Kasumi-1 (cell line): ENCODE measurements at places on chromosomes 4 and X.

DNA sequence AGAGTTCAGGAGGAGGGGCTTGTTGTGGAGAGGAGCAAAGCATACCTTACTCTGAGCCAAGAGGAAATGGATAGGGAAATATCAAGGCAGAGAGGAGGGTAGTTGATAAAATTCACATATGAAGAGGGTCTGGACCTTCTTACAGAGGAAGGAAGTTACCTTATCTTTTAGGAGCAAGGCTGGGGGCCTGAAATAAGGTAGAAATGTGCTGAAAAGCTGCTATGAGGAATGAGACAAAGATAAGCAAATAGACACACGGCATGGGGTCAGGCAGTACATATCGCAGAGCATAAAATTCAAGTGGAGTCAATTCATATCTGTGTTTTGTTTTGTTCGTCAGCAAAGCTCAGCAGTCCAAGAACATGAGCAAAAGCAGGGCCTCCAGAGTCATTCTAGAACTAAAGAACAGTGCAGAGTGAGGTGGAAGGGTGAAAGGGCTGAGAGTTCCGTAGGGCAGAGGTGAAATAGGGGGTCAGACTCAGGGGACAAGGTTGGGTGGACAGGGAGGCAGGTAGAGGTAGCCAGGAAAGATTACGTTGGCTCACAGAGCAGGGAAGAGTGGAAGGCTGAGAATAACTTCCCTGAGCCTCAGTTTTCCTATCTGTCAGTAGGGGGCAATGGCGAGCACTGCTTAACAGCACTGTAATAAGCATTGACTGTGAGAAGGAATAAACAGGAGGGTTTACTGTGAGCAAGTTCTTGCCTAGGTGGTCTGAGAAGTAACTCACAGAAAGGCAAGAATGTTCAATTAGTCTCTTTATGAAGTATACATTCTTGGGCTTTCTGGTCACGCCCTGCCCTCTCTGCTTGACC, 9.2 kb downstream of the VSIG4 start:
- DNase-seq, result peak; percentile 61

- no peak for DNase-seq
Measured at GRCh38 chrX:134373736-134374135, 86.2 kb upstream of the HPRT1 start.

- DNase-seq, result no peak
Measured at GRCh38 chrX:153482376-153483015, 12.1 kb upstream of the HAUS7 start.

- no peak for DNase-seq
Measured at GRCh38 chr4:159296061-159296460, 193.2 kb downstream of the RAPGEF2 start.

DNA sequence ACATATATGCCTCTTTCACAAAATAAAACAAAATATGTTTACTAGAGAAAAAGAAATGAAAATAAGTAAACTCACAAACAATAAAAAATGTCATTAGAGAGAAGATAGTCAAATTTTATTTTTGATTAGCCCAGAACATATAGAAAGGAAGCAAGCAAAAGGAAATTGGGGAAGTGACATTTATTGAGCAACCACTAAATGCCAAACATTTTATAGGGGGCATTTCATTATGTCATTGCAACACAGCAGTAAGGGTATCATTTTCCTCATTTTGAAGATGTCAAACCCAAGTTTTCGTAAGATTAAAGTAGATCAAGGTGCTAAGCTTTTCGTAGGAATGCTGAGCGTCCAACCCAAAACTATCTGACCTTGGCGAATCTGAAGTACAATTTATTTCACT, 1331.5 kb upstream of the PABPC4L start:
- DNase-seq, result peak; percentile 30

GRCh38 chr4:6562931-6563901, 11.8 kb upstream of the MAN2B2 start:
- no peak for DNase-seq

- no peak for DNase-seq
Measured at GRCh38 chrX:17703201-17703600, 34.1 kb upstream of the SCML1 start.

DNA sequence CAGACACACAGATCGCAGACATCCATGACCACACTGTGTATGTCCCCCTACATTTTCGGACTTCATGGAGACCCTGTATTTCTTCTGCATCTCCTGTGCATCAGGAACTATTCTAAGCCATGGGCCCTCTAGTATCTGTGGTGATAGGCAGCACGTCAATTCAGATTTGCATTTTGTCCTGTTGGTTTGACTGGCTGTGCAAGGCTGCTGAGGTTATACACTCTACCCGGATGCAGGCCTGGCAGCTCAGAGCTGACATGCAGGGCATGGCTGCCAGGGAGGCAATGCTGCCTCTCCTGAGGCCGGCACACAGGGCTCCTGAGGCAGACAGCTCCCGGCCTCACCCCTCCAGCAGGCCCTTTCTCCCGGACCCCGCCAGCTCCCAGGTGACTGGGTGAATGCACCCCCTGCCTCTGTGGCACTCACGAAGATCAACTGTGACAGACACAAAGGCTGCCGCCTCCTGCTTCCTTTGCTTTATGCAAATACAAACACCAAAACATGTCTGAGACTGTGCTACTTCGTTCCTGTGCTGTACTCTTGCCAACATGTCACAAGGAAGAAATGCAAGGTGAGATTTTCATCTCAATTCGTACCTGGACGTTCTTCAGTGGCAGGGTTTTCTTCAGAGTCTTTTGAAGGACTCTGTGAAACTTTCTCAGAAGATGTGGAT, 51.0 kb downstream of the NSG1 start:
- DNase-seq, result no peak

GRCh38 chr4:20612313-20612712, 87.9 kb upstream of the PACRGL start:
- no peak for DNase-seq
